CD14-positive monocyte (primary cell): ENCODE measurements at places on chromosomes 5 and 9. TPM values are rescaled to one million over a fixed set of nuclear protein-coding genes. Genes with fewer than 3 reads are reported as not detected.

The ADGRD2 gene
- polyA plus RNA-seq, result not detected

The DMRTA1 gene
- polyA plus RNA-seq, result not detected

The EMB gene
- polyA plus RNA-seq, result 19.9 and 51.9 TPM in 2 replicates

The SMC5 gene
- 5.1 TPM for polyA plus RNA-seq

The DMRT3 gene
- not detected for polyA plus RNA-seq
